ENCODE measurements at places on chromosomes 3 and 15.

DNA sequence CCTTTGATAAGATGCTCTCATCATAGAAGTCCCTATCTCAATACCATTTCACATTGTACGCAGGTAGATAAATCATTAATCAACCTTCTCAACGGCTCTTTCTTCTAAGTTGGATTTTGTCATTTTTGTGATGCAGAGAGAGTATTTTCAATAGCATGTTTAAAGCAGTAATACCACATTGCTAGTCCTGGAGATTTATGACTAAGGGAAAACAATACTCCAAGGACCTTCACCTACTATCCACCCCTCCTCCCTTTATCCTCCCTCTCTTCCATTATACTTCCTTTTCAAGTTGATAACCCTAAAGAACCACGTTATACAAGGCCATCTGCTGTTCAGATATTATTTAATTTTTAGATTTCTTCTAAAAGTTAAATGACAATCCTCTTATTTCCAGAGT is 65.3 kb upstream of the CHMP2B start:
- no peak for DNase-seq

GRCh38 chr15:96893159-96893906 is 562.8 kb downstream of the NR2F2 start:
- no peak for DNase-seq

DNA sequence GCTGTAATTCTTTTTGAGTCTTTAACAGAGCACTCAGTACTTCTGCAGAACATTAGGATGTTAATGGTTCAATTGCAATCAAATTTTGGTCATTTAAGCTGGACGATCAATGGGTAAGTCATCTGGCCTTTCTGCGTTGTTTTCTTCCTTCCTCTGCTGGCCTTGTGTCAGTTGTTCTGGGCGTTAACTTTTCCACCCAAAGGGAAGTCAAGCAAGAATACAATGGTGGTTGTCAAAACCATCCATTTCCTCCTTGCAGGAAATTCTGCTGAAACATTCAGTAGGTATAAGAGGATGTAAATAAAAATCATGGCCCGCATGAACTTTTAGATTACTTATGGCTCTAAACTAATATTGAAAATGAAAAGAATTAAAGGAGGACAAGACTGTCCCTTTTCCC is 584.0 kb downstream of the GRM7 start:
- DNase-seq = no peak

DNA sequence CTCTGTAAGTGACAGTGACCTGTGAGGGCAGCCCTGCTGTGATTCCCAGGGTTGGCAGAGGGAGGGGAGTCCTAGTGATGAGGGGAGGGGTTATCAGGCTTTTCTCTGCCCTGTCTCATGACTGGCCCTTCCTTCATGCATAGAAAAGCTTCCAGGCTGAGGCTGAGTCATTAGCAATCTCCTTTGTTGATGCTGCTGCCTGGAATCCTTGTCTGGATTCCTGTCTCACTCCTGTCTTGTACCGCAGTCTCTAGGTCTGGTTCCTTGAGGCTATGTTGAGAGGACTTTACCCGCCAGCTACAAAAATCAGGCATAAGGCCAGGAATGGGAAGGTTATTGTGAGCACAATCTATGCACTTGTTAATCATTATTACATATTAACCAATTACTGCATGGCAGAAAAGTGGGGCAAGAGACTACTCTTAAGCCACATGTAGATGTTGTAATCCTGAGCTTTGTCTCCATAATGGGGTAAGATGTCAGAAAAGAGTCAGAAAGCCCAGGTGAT is 7.2 kb downstream of the KLHL6 start:
- DNase-seq = peak; percentile 8

DNA sequence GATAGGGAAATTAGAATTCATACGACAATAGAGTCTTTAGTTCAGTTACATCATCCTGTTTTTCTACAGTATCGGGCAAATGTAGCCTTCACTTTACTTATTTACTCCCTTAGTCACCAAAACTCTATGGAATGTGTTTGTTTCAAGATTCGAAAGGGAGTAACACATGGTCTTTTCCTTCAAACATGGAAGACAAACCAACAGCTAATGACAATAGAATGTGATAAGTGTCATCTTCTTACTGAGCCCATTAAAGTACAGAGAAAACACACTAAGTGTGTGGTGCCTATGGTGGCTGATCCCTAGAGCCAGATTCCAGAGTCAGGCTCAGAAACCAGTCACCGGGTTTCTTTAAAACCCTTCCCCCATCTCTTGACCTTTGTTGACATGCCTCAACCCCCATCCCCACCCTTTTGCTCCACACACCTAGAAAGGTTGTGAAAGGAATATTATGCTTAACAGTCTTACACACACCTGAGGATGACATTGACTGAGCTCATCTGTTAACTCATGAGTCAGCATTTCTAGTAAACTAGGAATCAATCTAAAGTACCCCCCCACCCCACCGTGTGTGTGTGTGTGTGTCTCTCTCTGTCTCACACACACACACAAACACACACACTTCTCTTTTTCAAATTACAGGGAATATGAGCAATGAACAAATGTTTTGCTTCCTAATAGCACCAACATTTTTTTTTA is 549.6 kb upstream of the CCDC54 start:
- DNase-seq = no peak

- peak; percentile 38 for DNase-seq
Measured at GRCh38 chr3:87076946-87077345, 86.0 kb upstream of the VGLL3 start.

DNA sequence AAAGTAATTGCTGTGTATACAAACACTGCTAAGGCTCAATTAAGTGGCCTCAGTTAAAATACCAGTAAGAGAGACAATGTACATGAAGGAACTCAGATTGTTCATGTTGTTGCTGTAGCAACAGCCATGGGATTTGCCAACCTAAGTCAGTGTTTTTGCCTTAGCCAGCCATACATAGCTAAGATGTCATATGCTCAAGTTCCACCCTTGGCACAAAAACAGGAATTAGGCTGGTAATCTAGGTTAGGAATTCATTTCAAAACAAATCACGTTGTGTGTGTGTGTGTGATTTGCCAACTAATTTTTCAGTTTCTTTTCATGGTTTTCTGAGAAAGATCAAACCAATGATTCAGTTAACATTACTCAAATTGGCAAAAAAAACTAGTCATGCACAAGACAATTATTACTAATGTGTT is 143.7 kb upstream of the KCNMB2 start:
- DNase-seq = no peak

DNA sequence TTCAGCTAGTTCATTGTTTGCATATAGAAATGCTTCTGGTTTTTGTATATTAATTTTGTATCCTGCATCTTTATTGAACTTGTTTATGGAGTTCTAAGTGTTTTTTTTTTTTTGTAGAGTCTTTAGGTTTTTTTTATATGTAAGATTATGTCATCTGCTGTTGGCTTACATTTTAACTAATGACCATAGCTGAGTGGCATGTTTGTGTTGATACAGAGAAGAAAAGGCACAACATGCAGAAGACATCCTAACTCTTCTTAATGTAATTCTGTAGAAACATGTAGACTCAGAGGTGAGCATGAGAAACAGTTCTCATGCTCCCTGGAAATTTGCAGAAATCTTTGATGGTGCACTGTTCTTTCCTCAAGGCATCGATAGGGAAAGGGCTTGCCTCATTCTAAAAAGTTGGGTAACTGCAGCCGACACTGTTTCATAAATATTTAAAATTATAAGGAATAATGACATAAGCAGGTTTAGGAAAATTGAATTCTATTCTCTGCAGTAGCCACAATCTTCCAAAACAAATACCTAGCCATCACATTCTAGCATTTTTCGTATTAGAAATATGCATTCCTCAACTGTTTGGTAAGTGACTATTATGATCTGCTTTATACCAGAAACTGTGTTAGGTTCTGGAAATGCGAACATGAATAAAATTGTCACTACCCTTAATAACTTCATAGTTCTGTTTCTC is 499.6 kb upstream of the KCNMB2 start:
- DNase-seq = peak; percentile 36

DNA sequence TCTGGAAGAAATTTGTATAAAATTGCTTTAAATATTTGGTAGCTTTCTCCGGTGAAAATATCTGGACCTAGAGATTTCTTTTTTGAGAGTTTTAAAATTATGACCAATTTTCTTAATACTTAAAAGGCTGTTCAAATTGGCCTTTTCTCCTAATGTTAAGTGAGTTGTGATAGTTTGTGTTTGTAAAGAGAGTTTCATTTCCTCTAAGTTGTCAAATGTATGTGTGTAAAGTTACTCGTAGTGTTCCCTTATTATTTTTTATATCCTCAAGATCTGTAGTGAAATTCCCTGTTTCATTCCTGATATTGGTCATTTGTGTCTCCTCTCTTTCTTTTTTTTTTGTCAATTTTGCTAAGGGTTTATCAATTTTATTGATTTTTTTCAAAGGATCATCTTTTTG is 92.6 kb upstream of the CTNNB1 start:
- DNase-seq = no peak

DNA sequence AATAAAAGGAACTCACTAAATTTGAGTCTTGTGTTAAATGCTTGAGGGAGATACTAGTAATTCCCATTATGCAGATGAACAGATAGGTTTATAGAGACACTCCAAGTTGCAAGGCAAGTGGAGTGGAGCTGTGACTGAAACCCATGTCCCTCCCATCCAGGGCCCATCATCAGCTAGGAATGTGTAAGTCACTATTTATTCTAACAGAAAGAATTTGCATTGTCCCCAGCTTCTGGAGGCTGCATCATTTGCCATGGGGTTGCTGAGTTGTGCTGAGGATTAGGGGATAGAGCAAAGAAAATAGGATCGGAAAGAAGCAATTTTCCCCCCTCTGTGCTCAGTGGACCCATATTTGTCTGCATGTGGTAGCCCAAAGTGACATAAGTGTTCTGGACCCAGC is 197.4 kb upstream of the RGMA start:
- no peak for DNase-seq

DNA sequence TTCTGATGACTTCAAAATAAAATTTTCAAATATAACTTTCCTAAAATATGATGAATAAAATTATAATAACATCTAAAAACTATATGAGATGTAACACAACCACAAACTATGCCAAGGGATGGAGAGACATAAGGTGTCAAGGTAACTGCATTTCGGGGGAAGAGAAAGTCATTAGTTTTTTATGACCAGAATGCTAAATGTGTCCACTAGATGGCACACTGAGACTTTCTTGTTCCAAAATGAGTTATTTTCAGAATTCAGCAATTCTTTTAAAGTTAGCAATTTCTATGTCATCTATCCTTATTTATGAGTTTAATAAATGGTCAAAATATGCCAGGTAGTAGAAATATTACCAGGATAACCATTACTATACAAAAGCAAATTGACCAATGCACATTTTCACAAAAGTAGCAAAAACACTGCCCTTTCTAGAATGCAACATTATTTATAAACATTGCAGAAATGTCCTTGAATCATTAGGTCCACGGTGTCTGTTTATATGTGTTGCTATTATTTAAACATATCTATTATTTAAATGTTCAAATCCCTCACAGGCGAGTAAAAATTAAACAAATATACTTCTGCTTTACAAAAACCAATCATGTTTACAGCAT is 374.2 kb downstream of the PLCL2 start:
- no peak for DNase-seq

All from fibroblast of skin of left biceps (primary cell).